WTC11 (cell line): ENCODE measurements at places on chromosomes 3 and 15. TPM values are rescaled to one million over a fixed set of nuclear protein-coding genes. Genes with fewer than 3 reads are reported as not detected.

GRCh38 chr15:98673133-98673532, 24.8 kb downstream of the IGF1R start:
- H3K4me1 ChIP-seq: peaks cover 85% of the 10 kb centered on the region
- H3K27ac ChIP-seq: peak overlapping the region; percentile 96
- H3K4me3 ChIP-seq: peak overlapping the region; percentile 16
- no peaks in the 10 kb centered on the region; the same call in 1 of the 2 replicates for H3K36me3 ChIP-seq

DNA sequence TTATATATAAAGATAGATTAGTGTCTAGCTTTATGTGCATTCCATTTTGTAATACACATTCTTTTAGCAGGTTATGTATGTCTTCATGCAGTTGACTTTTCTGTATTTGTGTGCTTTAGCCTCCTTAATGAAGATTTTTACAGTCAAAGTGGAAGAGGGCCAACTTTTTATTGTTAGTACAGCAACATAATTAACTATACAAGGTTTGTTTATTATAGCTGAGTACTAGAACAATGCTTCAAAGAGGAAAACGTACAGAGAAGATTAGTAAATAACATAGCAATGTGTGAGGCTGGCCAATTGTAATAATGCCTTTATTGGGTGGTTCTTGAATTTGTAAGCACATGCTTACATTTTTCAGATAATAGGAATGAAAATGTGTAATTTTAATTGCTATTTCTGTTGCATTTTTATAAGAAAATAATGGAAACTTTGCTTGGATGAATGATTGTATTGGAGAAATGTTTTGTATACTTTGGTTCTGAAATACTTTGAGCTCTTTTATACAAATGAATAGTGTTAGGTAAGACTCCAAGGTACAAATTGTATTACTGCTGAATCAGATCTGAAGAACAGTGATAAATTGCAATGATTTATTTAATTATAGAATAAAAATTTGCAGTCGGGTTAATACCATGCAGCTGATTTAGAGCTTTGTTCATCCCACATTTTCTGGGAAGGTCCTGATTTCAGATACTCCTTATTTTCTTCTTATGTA, 41.4 kb downstream of the UBE2E2 start:
- H3K4me1 ChIP-seq: peaks cover 23% of the 10 kb centered on the region
- H3K27me3 ChIP-seq: no peaks in the 10 kb centered on the region
- H3K4me3 ChIP-seq: no peak overlapping the region
- no peak for DNase-seq

DNA sequence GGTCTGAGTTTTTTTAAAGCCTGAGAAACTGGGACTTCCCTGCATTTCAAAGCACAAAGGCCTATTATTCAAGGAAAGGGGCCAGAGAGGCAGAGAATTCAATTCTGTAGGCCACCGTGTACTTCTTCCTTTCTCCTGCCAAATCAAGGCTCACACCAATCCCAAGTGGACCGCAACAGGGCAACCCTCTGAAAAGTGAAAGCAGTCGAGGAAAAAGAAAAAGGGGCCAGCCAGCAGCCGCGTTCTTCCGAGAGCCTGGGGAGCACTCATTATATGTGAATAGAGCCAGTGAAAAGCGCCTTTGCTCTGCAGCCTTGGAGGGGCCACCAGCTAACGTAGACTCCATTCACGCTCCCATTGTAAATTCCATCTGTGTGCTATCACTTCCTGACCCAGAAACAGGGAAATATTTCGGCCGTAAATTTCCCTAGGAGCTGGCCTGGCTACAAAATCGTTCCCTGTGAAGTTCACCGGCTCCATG, 45.9 kb upstream of the THUMPD3 start:
- H3K36me3 ChIP-seq: 0 out of 2 replicates have a peak, but pooled peaks cover 4% of the 10 kb centered on the region
- H3K27ac ChIP-seq: peak overlapping the region; percentile 79
- peaks cover 8% of the 10 kb centered on the region for H3K27me3 ChIP-seq
- peak; percentile 15 for DNase-seq
- peak overlapping the region; percentile 36 for H3K4me3 ChIP-seq

- H3K4me1 ChIP-seq: peaks cover 3% of the 10 kb centered on the region; the same call in 1 of the 2 replicates
- DNase-seq: peak; percentile 73
These were observed 802.6 kb upstream of the ALCAM start for GRCh38 chr3:104564045-104564643.

- H3K27ac ChIP-seq: no peak overlapping the region
- no peaks in the 10 kb centered on the region for H3K36me3 ChIP-seq
- H3K4me3 ChIP-seq: no peak overlapping the region
- 0 out of 2 replicates have a peak, but pooled peaks cover 3% of the 10 kb centered on the region for H3K4me1 ChIP-seq
These were observed 462.9 kb upstream of the SGO1 start for GRCh38 chr3:20648921-20649381.

- H3K27ac ChIP-seq: no peak overlapping the region
- H3K4me3 ChIP-seq: no peak overlapping the region
- peaks cover 11% of the 10 kb centered on the region for H3K4me1 ChIP-seq
- DNase-seq: no peak
- no peaks in the 10 kb centered on the region for H3K36me3 ChIP-seq
- H3K27me3 ChIP-seq: no peaks in the 10 kb centered on the region
These were observed 13.2 kb upstream of the GNB4 start for GRCh38 chr3:179464323-179465092.

Gene ZIC1
- total RNA-seq: 30.3 to 59.7 TPM (median 34.7 TPM) in 3 replicates
